Left ventricle myocardium inferior (tissue), 1 donor: ENCODE measurements at places on chromosomes 7 and 10. TPM values are rescaled to one million over a fixed set of nuclear protein-coding genes. Genes with fewer than 3 reads are reported as not detected.

The MET gene
- total RNA-seq, result 13.1 TPM

The CYP2C9 gene
- not detected for total RNA-seq

The TMEM176A gene
- total RNA-seq, result 18.5 TPM

The GSTK1 gene
- total RNA-seq, result 291 TPM

The PHTF2 gene
- 22.1 TPM for total RNA-seq

The ADCK2 gene
- total RNA-seq, result 8.5 TPM

The SHOC2 gene
- 47.9 TPM for total RNA-seq

The CDC123 gene
- 41.8 TPM for total RNA-seq

The PNLIPRP3 gene
- not detected for total RNA-seq

The SCIN gene
- not detected for total RNA-seq

The FZD8 gene
- total RNA-seq, result 6.6 TPM

The CUBN gene
- 0.44 TPM for total RNA-seq

GRCh38 chr10:80144696-80145131, 12.2 kb downstream of the PLAC9 start:
- peaks cover 32% of the 10 kb centered on the region for H3K4me1 ChIP-seq
- no peaks in the 10 kb centered on the region for H3K27me3 ChIP-seq
- peak overlapping the region; percentile 48 for H3K27ac ChIP-seq
- peaks cover 15% of the 10 kb centered on the region for H3K36me3 ChIP-seq
- no peak for DNase-seq

DNA sequence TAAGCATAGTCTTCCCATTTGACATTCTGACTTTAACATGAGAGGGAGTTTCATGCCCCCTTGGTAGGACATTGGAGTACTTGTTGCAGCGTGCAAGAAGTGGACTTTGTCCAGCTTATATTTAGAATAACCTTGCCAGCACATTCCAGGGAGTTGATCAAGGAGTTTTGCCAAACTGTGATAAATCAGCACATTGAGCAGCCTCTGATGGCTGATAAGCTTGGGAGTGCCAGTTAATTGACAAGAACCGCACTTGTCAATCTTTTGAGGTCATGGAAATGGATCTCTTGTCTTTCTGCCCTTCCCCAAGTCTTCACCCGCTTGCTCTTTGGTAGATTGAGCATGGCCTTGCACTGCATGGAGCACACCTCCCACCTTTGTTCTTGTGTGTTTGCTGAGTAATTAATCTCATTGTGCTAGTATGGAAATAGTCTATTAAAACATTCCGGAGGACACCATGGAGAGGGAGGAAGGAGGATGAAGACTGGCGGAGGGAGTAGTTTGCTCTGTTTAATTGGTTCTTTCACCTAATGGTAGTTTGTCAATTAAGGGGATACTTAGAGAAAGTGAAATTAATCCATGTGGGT, 668.5 kb upstream of the GALNT17 start:
- H3K36me3 ChIP-seq, result no peaks in the 10 kb centered on the region
- no peak for DNase-seq
- no peak overlapping the region for H3K27ac ChIP-seq
- no peaks in the 10 kb centered on the region for H3K27me3 ChIP-seq

GRCh38 chr10:104339469-104340110, 1.3 kb upstream of the ITPRIP start:
- H3K4me3 ChIP-seq, result peak overlapping the region; percentile 97
- peaks cover 86% of the 10 kb centered on the region for H3K4me1 ChIP-seq
- no peak for DNase-seq
- H3K27me3 ChIP-seq, result no peaks in the 10 kb centered on the region

GRCh38 chr10:133276435-133277201, at the start of gene ADAM8:
ADAM8 (minus strand) TSS chr10:133276868; CDS start chr10:133276817, 51 bp downstream.
- H3K4me3 ChIP-seq, result peak within 1 kb of the TSS; percentile 34
- no peak within 1 kb of the TSS for H3K27ac ChIP-seq
- no peak for DNase-seq
- H3K4me1 ChIP-seq, result peaks cover 14% of the 10 kb centered on the region
- H3K27me3 ChIP-seq, result peaks cover 39% of the 10 kb centered on the region

DNA sequence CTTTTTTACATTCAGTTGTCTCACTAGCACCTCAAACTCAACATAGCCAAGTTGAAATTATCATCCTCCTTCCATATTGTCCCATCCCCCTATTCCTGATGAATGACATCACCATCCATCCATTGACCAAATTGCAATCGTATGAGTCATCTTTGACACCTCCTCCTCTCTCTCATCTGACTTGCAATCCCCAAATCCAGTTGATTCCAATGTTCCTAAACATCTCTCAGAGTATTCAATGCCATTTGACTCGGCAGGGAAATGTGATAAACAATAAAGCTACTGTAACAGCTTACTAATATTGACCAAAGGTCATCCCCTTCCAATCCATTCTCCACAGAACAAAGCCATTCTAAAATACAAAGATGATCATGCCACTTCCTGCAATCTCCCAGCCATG, 1047.8 kb downstream of the NRG3 start:
- no peak overlapping the region for H3K27ac ChIP-seq
- H3K4me3 ChIP-seq, result no peak overlapping the region
- H3K36me3 ChIP-seq, result no peaks in the 10 kb centered on the region
- no peaks in the 10 kb centered on the region for H3K27me3 ChIP-seq

DNA sequence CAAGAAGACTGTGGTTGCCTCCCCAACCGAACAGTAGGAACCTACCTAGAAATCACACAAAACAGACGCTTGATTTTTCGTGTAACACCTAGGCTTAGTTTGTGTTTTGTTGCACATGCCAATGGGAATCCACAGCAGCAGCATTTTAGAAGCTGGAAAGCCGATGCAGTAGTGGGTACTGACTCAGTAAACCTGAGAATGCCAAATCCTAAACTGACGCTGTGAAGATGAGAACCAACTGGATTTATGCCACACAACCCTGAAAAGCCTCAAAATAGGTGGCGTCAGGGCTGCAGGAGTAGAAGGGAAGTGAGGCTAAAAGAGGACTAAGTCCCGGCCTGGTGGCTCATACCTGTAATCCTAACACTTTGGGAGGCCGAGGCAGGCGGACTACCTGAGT, 162.5 kb downstream of the REEP3 start:
- H3K36me3 ChIP-seq, result no peaks in the 10 kb centered on the region
- H3K27me3 ChIP-seq, result no peaks in the 10 kb centered on the region
- H3K4me1 ChIP-seq, result peaks cover 16% of the 10 kb centered on the region
- no peak overlapping the region for H3K4me3 ChIP-seq

- H3K4me1 ChIP-seq, result peaks cover 30% of the 10 kb centered on the region
- H3K36me3 ChIP-seq, result no peaks in the 10 kb centered on the region
- peak; percentile 56 for DNase-seq
- no peak overlapping the region for H3K4me3 ChIP-seq
- no peaks in the 10 kb centered on the region for H3K27me3 ChIP-seq
- peak overlapping the region; percentile 76 for H3K27ac ChIP-seq
Observed at GRCh38 chr7:30708983-30709382, 26.7 kb upstream of the CRHR2 start.

DNA sequence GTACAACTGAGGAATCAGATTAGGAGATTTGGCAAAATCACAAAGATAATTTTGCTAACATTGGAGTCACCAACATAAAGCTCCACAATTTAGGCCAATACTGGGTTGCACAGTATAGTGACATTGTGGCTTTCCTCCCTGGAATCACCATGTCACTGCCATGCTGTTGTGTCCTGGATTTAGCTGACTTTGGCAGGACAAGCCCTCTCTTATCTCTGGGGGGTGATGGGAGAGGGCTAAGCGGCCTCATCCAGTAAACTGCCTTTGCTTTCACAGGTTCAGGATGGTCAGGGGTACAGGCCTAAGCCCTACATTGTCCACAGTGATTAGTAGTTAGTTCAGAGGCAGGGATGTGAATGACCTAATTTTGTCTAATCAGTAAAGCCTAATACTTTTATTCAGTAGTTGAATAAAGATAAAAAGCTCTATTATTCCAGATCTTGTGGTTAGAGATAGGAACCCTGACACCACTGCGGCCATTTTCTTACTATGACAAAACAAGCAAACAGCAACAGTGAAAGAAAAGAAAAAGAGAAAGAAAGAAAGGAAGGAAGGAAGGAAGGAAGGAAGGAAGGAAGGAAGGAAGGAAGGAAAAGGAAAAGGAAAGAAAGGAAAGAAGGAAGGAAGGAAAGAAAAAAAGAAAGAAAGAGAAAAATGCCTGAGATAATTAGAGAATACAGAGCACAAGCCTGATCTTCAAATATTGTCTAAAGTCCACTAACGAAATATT, 140.1 kb downstream of the ETV1 start:
- H3K27me3 ChIP-seq, result no peaks in the 10 kb centered on the region
- H3K27ac ChIP-seq, result no peak overlapping the region
- DNase-seq, result no peak
- no peak overlapping the region for H3K4me3 ChIP-seq

DNA sequence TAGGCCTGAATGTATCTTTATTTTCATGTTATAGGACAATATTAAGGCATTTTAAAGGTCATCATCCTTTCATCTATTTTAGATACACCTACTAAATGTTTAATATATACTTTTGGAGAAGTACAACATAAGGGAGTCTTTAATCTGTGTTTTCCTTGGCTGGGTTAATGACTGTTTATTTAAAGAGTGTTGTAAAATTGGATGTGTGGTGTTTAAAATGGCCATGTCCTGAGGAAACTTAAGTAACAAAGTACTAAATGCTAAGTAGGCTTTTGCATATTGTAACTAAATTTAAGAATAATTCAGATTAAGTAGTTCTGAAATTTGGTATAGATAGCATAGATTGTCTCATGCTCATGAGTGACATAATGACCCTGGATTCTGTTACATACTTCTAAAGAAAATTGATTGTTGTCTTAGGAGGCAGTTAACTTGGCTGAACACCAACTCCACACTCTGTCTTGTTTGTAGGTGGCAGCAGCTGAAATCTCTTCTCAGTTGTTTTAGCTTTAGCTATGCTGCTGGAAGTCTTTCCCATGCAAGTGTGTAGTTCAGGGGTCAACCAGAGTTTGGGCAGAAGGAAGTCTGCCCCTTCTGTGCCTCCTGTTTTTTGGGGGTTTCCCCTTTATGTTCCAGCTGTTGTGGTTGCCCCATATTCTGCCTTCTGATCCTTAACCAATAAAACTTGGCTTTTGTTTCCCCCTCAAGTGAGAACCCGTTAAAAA, 29.2 kb downstream of the DLD start:
- peaks cover 94% of the 10 kb centered on the region for H3K36me3 ChIP-seq
- no peak overlapping the region for H3K4me3 ChIP-seq
- H3K4me1 ChIP-seq, result peaks cover 20% of the 10 kb centered on the region

- H3K4me1 ChIP-seq, result no peaks in the 10 kb centered on the region
- no peak overlapping the region for H3K27ac ChIP-seq
- no peaks in the 10 kb centered on the region for H3K27me3 ChIP-seq
- no peaks in the 10 kb centered on the region for H3K36me3 ChIP-seq
- H3K4me3 ChIP-seq, result no peak overlapping the region
Observed at GRCh38 chr7:115516341-115516740, 514.2 kb downstream of the TFEC start.

GRCh38 chr7:75638594-75639070, 100.1 kb downstream of the HIP1 start:
- peak overlapping the region; percentile 88 for H3K27ac ChIP-seq
- H3K4me1 ChIP-seq, result peaks cover 29% of the 10 kb centered on the region
- no peaks in the 10 kb centered on the region for H3K36me3 ChIP-seq

GRCh38 chr10:1598393-1599153, 138.8 kb downstream of the ADARB2 start:
- no peak overlapping the region for H3K4me3 ChIP-seq
- H3K36me3 ChIP-seq, result no peaks in the 10 kb centered on the region
- DNase-seq, result no peak
- no peaks in the 10 kb centered on the region for H3K4me1 ChIP-seq

DNA sequence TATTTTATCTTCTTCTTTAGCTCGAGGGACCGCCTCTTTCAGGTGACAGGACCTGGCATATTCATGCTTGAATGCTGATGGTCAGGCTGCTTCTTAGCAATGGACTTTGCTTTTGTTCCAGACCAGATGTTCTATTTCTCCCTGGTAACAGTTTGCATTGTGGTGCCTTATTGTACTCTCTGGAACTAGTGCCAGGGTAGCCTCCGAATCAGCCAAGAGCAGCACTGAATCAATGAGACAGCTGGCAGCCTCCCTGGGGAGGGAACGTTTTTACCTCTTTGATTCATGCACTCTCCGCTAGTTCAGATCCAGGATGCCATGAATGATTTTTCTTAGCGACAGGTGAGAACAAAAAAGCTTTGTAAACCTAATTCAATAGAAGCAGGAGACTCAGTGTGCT, 54.1 kb upstream of the NXPH1 start:
- peaks cover 17% of the 10 kb centered on the region for H3K27me3 ChIP-seq
- H3K4me3 ChIP-seq, result no peak overlapping the region
- H3K27ac ChIP-seq, result no peak overlapping the region
- no peak for DNase-seq

- H3K4me1 ChIP-seq, result peaks cover 12% of the 10 kb centered on the region
- H3K36me3 ChIP-seq, result peaks cover 9% of the 10 kb centered on the region
- H3K27ac ChIP-seq, result no peak overlapping the region
Observed at GRCh38 chr7:140082770-140083169, 20.0 kb upstream of the PARP12 start.

DNA sequence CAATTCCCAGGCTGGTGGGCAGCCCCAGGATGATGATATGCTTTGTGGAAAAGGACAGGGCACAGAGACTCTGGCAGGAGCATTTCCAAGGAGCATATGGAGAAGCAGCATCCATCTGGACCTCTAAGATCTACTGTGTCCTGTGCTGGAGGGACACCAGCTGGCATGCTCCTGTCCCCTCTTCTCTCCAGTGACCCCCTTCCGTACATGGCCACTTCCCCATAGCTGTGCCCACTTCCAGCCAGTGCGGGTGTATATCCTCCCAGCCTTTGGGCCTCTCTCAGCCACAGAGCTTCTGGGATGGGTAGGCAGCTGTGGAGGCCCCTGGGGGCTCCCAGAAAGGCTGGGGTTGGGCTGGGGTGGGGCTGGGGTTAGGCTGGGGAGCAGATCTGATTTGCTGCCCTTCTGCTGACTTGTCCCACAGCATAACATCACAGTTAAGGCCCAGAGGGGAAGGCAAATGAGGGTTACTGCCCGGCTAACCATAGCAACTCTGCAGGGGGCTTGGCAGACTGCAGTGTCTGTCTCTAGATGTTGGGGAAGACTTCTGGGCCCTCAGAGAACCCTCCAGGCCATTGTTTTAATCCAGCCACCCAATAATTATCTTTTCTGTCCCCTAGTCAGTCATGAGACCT, 6.3 kb downstream of the NPFFR1 start:
- no peak overlapping the region for H3K4me3 ChIP-seq
- DNase-seq, result no peak
- no peaks in the 10 kb centered on the region for H3K36me3 ChIP-seq
- peaks cover 7% of the 10 kb centered on the region for H3K4me1 ChIP-seq
- H3K27ac ChIP-seq, result no peak overlapping the region

- no peak overlapping the region for H3K27ac ChIP-seq
- H3K4me1 ChIP-seq, result peaks cover 32% of the 10 kb centered on the region
- no peak overlapping the region for H3K4me3 ChIP-seq
- H3K27me3 ChIP-seq, result no peaks in the 10 kb centered on the region
- H3K36me3 ChIP-seq, result no peaks in the 10 kb centered on the region
Observed at GRCh38 chr7:70734411-70734810, 397.5 kb upstream of the GALNT17 start.

- peaks cover 5% of the 10 kb centered on the region for H3K27me3 ChIP-seq
- peaks cover 52% of the 10 kb centered on the region for H3K4me1 ChIP-seq
- DNase-seq, result peak; percentile 20
- H3K27ac ChIP-seq, result peak overlapping the region; percentile 24
- H3K36me3 ChIP-seq, result peaks cover 3% of the 10 kb centered on the region
- no peak overlapping the region for H3K4me3 ChIP-seq
Observed at GRCh38 chr7:1693991-1694524, 24.0 kb downstream of the ELFN1 start.

- H3K4me1 ChIP-seq, result no peaks in the 10 kb centered on the region
- no peak for DNase-seq
- no peak overlapping the region for H3K4me3 ChIP-seq
- H3K36me3 ChIP-seq, result no peaks in the 10 kb centered on the region
- peaks cover 12% of the 10 kb centered on the region for H3K27me3 ChIP-seq
Observed at GRCh38 chr7:42727451-42727850, 184.4 kb downstream of the C7orf25 start.

GRCh38 chr7:74254858-74255379, 720 bp upstream of the RFC2 start:
- no peak for DNase-seq
- H3K36me3 ChIP-seq, result peaks cover 14% of the 10 kb centered on the region
- H3K4me1 ChIP-seq, result peaks cover 41% of the 10 kb centered on the region
- H3K27ac ChIP-seq, result peak overlapping the region; percentile 96
- H3K27me3 ChIP-seq, result no peaks in the 10 kb centered on the region
